ENCODE measurements at places on chromosomes 16 and 17.
A peak's percentile ranks its signal among the peaks of the same experiment; 100 is the strongest.

DNA sequence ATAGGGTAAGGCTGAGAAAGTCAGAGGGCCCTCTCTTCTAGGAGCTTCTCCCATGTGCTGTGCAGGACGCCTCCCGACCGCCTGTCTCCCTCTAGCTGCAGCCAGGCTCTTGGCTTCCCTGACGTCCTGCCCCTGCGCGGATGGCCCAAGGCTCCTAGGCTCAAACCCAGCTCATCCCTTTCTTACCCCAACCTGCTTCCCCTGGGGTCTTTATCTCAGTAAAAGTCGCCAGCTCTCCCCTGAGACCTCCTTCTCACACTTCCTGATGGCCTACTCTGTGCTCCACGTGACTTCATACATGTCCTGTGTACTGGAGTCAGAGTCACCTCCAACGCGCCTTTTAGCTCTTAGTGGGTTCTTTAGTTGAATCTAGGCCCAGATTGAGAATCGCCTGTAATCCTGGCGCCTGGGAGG, 1.1 kb upstream of the ZNF747 start:
- peak; percentile 78 for DNase-seq

DNA sequence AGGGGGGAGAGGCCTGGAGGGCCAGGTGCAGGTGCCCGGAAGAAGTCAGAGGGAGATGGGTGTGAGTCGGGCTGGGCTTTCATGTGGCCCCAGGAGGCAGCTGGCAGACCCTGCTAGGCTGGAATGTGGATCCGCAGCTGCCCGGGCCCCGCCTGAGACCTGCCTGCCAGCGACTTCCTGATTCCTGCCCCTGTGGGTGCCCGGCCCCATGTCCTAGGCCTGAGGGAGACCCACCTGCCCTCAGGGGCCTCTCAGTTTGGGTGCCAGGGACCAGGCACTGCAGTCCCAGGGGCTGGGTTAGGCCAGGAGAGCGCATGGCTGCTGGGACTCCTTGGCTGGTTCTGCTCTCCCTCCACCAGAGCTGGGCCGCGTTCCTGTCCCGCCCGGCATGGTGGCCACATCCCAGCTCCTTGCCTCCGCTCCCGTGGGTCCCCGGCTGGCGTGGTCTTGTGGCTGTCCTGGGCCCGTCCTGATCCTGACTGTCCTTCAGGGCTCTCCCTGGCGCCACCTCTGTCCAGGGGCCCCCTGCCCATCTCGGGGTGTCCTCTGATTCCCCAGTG, 22.1 kb upstream of the SPNS2 start:
- no peak for DNase-seq

DNA sequence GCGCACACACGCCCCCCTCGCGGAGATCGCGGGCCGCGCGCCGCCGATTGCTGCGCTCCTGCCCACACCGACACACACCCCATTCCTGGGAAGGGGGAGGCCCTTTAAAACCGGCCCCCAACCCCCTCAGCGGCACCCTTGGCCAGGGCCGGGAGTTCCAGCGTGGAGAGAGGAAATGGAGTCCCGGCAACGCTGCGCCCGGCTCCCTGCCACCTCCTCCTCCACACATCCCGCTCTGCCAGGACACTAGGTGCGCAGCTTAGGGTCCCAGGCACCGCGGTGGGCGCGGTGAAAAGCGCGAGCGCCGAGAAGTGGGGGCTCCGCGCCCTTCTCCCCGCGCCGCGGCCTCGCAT, 397 bp downstream of the CDC42EP4 start:
- DNase-seq, result peak; percentile 70

GRCh38 chr17:64256913-64257807, 5.9 kb downstream of the TEX2 start:
- peak; percentile 66 for DNase-seq

GRCh38 chr16:66473654-66474519, 46.8 kb downstream of the BEAN1 start:
- no peak for DNase-seq

GRCh38 chr17:29085223-29085622, 42.3 kb downstream of the PIPOX start:
- DNase-seq, result no peak

DNA sequence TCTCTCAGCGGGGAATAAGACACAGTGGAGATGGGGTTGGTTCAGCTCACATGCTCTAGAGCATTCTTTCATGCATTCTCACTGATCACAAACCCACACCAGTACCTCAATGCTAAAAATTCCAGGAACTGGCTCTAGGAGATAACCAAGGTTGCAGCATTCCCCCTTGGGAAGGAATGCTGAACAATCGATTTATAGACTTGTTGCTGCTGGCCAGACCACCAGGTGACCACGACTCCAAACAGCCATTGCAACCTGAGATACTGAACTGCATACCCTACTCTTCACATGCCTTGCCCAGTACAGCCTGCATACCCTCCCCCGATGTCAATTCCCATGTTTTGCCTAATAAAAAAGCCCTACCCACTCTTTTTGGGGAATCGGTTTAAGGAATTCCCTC, 75.1 kb upstream of the GPRC5B start:
- DNase-seq, result no peak

All from D341Med (cell line).